ENCODE measurements at places on chromosomes 11 and 22. TPM values are rescaled to one million over a fixed set of nuclear protein-coding genes. Genes with fewer than 3 reads are reported as not detected.

- no peak for DNase-seq
These were observed 49.5 kb downstream of the MCHR1 start for GRCh38 chr22:40728731-40729189.

STK33 gene
- 0.51 TPM for total RNA-seq

FAR1 gene
- total RNA-seq, result 40.1 TPM

OR51B4 gene
- total RNA-seq, result not detected

- DNase-seq, result no peak
These were observed 75.1 kb upstream of the CADM1 start for GRCh38 chr11:115579181-115579825.

GRCh38 chr11:69125861-69126260, 29.9 kb upstream of the SMIM38 start:
- DNase-seq, result no peak
